ENCODE measurements at places on chromosomes 6 and 20. TPM values are rescaled to one million over a fixed set of nuclear protein-coding genes. Genes with fewer than 3 reads are reported as not detected.

DNA sequence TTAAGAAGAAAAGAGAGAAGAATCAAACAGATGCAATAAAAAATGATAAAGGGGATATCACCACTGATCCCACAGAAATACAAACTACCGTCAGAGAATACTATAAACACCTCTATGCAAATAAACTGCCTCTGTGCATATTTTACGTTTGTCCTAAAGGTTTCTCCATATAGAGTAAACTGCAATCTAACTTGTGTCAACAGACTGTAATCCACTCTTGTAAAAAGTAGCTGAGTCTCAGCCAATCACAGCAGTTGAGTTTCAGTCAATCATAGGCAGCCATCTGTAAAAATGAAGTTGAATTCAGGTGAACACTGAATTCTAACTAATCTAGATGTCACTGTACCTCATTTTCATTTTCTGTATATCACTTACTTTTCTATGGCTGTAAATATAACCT, 112.2 kb upstream of the SYNCRIP start:
- no peak overlapping the region for H3K4me3 ChIP-seq
- H3K4me1 ChIP-seq, result no peaks in the 10 kb centered on the region

DNA sequence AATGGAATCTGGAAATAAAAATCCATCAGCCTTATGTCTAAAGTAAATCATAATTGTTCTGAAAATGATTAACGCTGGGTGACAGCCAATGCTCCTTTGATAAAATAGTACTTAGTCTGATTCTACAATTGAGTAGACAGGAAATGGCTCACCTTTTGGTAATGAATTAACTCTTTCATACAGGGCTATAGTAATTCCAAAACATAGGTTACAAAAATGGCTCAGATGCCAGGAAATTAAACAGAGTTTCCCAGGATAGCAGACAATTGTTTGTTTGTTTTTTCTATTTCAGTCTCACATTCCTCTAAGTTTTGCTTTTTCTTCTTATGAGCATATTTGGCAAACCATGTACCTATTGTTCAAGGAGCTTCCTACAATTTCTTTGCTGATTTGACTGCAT, 257.2 kb upstream of the EPHA7 start:
- H3K27me3 ChIP-seq, result no peaks in the 10 kb centered on the region
- DNase-seq, result no peak
- H3K4me3 ChIP-seq, result no peak overlapping the region
- H3K36me3 ChIP-seq, result no peaks in the 10 kb centered on the region

The SNAP91 gene
- total RNA-seq, result 26.0 TPM

DNA sequence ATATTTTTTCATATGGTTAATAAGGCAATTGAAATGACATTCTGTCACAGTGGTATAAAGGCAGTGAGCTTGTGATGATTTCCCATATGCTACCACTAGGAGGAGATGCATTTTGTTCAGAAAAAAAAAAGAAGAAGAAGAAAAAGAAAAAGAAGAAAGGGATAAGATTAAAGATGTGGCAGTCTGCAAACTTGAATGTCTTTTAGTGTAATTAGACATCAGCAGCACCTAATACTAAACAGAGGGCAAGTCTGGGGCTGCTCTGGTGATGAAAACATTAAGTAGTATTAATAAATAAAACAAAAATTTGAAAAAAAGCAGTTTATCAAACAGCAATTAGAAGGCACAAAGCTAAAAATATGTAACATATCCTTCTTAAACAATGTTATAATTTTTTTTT, 95.4 kb upstream of the DEFB112 start:
- no peaks in the 10 kb centered on the region for H3K36me3 ChIP-seq
- H3K27me3 ChIP-seq, result peaks cover 3% of the 10 kb centered on the region
- no peak for DNase-seq
- no peaks in the 10 kb centered on the region for H3K4me1 ChIP-seq
- no peak overlapping the region for H3K27ac ChIP-seq

GRCh38 chr20:11467436-11467835, 450.3 kb upstream of the BTBD3 start:
- DNase-seq, result no peak
- H3K27me3 ChIP-seq, result no peaks in the 10 kb centered on the region
- no peak overlapping the region for H3K27ac ChIP-seq
- H3K36me3 ChIP-seq, result no peaks in the 10 kb centered on the region

- no peaks in the 10 kb centered on the region for H3K36me3 ChIP-seq
- H3K4me1 ChIP-seq, result no peaks in the 10 kb centered on the region
- H3K27me3 ChIP-seq, result no peaks in the 10 kb centered on the region
- no peak overlapping the region for H3K27ac ChIP-seq
Observed at GRCh38 chr6:37624121-37624520, 73.6 kb downstream of the MDGA1 start.

The HLA-DPB1 gene
- total RNA-seq, result 14.3 TPM

DNA sequence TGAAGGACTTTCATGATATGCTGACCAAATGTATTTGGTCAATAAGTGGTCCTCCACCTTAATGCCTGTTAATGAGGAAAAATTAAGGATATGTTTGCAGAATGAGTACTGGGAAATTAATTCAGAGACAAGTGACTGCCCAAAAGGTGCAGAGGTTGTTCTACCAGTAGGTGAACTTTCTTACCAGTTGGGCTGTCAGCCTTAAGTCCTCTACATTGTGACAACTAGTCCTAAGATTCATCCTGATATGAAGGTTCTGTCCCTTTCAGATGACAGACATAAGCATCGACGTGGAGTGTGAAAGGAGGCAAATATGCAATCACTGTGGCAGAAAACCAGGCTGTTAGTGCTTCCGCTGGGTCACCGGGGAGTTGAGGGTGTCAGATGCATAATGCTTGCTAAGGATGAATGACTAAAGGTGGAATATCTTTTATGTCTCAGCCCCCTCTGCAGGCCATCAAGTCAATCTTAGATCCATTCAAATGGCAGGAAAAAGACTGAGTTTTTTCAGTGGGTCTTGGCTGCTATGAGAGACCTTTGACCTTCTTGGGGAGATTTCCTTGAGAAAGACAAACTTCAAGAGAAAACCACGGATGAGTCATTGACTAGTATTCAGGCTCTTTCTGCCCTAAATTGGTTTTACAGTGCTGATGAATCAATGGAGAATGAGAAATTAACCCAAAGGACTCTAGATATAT, 226.0 kb downstream of the TPBG start:
- no peak overlapping the region for H3K4me3 ChIP-seq
- DNase-seq, result peak; percentile 62
- H3K36me3 ChIP-seq, result no peaks in the 10 kb centered on the region
- H3K4me1 ChIP-seq, result no peaks in the 10 kb centered on the region

DNA sequence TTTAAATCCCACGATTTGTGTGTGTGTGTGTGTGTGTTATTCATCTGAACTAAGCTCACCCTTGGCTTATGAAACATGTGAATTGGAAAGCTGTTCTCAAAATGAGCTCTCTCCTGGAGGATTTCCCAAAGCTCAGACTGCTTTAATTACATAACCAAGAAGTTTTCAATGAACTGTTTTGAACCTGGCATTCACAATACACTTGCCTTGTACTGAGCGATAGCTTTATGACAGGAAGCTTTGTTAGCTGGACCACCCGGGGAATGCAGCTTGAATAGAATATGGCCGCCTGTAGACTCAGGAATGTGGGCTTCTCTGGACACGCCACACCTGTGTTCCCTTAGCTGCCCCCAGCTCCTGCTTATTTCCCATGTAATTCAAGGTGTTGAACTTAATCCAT, 71.4 kb upstream of the PREP start:
- no peaks in the 10 kb centered on the region for H3K27me3 ChIP-seq
- no peak overlapping the region for H3K4me3 ChIP-seq
- H3K36me3 ChIP-seq, result no peaks in the 10 kb centered on the region
- no peak overlapping the region for H3K27ac ChIP-seq

The RAD21L1 gene
- 0.33 TPM for total RNA-seq

DNA sequence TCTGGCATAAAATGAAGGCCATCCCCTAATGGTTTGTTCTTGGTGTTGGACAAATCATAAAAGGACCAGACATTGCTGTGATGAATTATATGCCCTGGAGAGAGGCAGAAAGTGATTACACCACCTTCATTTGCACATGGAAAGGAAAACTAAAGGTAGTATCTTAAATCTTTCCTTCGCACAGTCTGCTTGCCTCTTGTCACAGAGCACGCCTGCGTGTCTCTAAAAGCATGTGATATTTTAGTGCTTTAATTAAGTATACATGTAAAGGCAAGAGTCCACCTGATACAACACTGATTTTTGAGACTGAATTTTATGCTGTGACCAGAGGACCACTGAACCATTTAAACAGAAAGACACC, 28.8 kb upstream of the PLAGL1 start:
- no peaks in the 10 kb centered on the region for H3K4me1 ChIP-seq
- H3K36me3 ChIP-seq, result no peaks in the 10 kb centered on the region
- no peak overlapping the region for H3K27ac ChIP-seq

GRCh38 chr6:124772733-124773319, 189.4 kb upstream of the RNF217 start:
- H3K4me1 ChIP-seq, result peaks cover 43% of the 10 kb centered on the region
- DNase-seq, result no peak
- H3K27me3 ChIP-seq, result no peaks in the 10 kb centered on the region
- no peaks in the 10 kb centered on the region for H3K36me3 ChIP-seq
- H3K27ac ChIP-seq, result no peak overlapping the region
- no peak overlapping the region for H3K4me3 ChIP-seq

The GTSF1L gene
- not detected for total RNA-seq

The PTPRA gene
- total RNA-seq, result 44.0 TPM

GRCh38 chr6:5151955-5152401, 66.8 kb downstream of the PPP1R3G start:
- no peak overlapping the region for H3K27ac ChIP-seq
- H3K4me1 ChIP-seq, result no peaks in the 10 kb centered on the region
- no peak for DNase-seq
- no peak overlapping the region for H3K4me3 ChIP-seq
- H3K27me3 ChIP-seq, result no peaks in the 10 kb centered on the region

GRCh38 chr6:89583559-89583958, 55.0 kb downstream of the LYRM2 start:
- peaks cover 5% of the 10 kb centered on the region for H3K4me1 ChIP-seq
- no peaks in the 10 kb centered on the region for H3K27me3 ChIP-seq
- no peak overlapping the region for H3K27ac ChIP-seq
- no peak for DNase-seq
- H3K36me3 ChIP-seq, result no peaks in the 10 kb centered on the region

GRCh38 chr20:62644044-62644795, 1.9 kb downstream of the SLCO4A1 start:
- H3K36me3 ChIP-seq, result no peaks in the 10 kb centered on the region
- no peak overlapping the region for H3K4me3 ChIP-seq
- no peaks in the 10 kb centered on the region for H3K4me1 ChIP-seq
- no peak for DNase-seq
- H3K27me3 ChIP-seq, result peaks cover 65% of the 10 kb centered on the region

DNA sequence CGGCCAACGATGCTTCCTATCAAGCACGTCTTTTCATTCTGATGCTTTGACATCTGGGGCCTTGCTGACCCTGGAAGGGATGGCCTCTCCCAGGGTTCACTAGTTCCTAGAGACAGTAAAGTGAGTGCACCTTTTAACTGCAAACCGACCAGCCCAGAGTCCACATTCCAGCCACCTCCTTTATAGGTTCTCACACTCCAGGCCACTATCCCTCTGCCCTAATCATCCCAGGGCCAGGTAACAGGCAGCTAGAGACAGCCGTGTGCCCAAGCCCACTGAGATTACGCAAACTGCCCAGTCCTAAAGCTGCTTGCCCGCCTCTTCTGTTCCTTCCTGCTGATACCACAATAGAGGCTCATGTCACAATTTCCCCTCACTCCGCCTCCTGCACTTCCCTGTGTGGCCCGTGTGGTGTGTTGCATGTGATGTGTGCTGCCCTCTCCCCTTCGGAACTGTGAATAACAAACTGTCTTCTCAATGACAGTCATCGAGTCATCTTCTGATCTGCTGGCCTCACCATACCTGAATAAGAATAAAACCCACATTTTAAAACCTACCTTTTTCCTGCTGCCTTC, 123.7 kb upstream of the EXOC2 start:
- H3K4me1 ChIP-seq, result no peaks in the 10 kb centered on the region
- DNase-seq, result no peak
- H3K4me3 ChIP-seq, result no peak overlapping the region
- no peaks in the 10 kb centered on the region for H3K36me3 ChIP-seq
- no peak overlapping the region for H3K27ac ChIP-seq
- peaks cover 15% of the 10 kb centered on the region for H3K27me3 ChIP-seq

- H3K27ac ChIP-seq, result no peak overlapping the region
- no peaks in the 10 kb centered on the region for H3K27me3 ChIP-seq
- no peak overlapping the region for H3K4me3 ChIP-seq
- DNase-seq, result no peak
- no peaks in the 10 kb centered on the region for H3K36me3 ChIP-seq
Observed at GRCh38 chr6:159038914-159039884, 5.6 kb downstream of the TAGAP start.

- H3K27ac ChIP-seq, result peak overlapping the region; percentile 99
- no peak for DNase-seq
- peaks cover 4% of the 10 kb centered on the region for H3K36me3 ChIP-seq
- no peaks in the 10 kb centered on the region for H3K27me3 ChIP-seq
- peak overlapping the region; percentile 75 for H3K4me3 ChIP-seq
- peaks cover 4% of the 10 kb centered on the region for H3K4me1 ChIP-seq
Observed at GRCh38 chr6:163412341-163412740, 2.2 kb upstream of the QKI start.
